Activated CD4-positive, alpha-beta T cell treated with anti-CD3 and anti-CD28 coated beads for 36 hours (primary cell): ENCODE measurements at places on chromosomes 7 and 10. TPM values are rescaled to one million over a fixed set of nuclear protein-coding genes. Genes with fewer than 3 reads are reported as not detected.

PPP1R9A gene
- not detected for total RNA-seq

AOAH gene
- total RNA-seq, result 9.2 TPM

- peak; percentile 47 for DNase-seq
Measured at GRCh38 chr7:24907311-24907886, 72.6 kb downstream of the OSBPL3 start.

DNA sequence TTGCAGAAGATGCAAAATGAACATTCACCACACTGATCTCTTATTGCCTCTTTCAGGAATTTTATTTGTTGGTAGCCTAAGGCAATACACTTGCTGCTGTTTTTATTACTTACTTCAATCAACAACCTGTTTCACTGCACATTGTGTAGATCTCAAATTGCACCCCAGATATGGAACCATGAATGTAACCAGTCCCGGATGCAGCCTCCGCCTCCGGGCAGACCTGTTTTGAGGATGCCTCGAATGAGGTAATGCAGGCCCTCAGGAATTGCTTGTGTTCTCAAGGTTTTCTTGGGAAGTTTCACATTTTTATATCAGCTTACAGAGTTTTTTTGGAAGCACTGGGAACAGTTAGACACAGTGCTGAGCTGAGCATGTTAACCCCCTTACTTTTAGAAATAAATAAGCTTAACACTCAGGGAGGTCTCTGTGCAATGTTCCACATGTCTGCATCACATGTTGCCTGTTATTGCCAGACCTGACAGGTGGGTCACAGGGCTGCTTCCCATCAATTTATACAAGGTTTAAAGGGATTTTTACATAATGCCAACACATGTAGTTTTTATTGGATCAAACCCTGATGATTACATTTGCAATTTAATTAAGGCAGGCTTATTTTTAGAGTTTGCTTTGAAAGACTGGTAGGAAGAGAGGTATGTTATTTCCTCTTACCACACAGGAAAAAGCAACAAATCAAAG lies 193.1 kb upstream of the POM121L12 start:
- DNase-seq, result no peak

- DNase-seq, result no peak
Measured at GRCh38 chr10:104038958-104039752, 46.5 kb downstream of the COL17A1 start.

- DNase-seq, result no peak
Measured at GRCh38 chr10:60762554-60762953, 15.7 kb upstream of the CDK1 start.
